ENCODE measurements at places on chromosomes 4 and X.

DNA sequence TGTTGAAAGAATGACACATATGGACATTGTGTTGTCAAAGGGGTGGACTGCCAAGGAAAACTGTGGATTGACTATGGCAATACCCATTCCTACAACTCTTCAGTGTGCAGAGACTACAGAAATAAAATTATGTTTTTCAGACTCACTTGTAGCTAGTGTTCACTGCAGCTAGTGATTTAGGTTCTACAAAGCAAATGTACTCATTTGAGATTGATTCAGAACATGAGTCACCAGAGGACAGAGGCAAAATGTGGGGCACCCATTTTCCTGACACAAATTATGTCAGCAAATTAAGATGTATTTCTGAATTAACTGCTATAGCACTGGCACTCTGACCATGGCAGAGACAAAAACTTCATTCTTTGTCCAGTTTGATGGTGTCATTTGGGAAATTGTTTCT is 40.7 kb downstream of the SPCS3 start:
- DNase-seq: no peak

GRCh38 chr4:38752941-38753806 is 29.6 kb downstream of the TLR10 start:
- DNase-seq: peak; percentile 99

DNA sequence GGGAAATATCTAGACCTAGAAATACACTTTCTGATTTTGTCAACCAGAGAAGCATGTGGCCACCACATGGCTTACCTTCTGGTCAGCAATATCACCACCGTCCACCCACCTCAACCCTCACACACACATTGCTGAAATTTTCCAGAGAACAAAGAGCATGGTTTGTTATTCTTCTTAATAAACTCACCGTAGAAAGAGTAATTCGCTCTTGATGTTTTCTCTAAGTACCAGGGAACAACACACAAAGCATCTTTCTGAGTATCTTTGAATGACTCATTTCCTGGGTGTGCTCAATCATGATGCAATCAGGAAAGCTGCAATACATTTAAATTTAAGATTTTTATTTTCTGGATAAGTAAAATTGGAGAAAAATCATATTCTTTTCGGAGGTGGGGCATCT is 24.7 kb upstream of the LRAT start:
- no peak for DNase-seq

- DNase-seq: no peak
Observed at GRCh38 chr4:80948995-80949394, 81.5 kb upstream of the BMP3 start.

DNA sequence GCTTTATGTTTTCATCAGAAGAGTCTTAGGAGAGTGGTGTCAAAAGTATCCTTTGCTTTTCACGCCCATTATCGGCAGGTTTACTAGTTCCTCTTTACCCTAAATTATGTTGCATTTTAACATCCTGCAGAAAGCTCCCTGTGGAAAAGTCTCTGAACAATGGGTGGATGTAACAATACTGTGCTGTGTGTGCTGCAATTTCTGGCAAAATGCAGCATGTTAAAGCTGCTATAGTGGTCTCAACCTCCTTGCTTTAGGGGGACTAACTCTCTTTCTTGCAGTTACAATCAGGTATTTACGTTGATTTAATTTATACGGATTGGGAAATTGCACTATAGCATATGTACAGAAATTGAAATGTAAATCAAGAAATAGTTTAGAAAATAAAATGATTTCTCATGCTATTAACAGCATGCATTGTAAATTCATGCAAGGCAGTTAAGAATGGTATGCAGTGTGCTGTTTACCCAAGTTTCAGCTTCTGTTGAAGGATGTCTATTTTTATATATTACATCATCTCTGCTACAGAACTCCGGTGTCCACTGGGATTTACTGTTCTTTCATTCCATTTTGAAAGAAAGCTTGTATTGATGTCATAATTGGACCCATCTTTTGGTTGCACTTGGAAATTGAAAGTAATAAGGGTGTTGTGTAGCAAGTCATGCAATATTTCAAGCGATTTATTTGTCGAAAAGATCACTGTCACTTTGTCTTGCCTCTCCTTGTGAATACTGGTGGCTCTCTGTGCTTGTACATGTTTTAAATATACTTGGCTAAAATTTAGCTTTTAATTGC is 145.7 kb downstream of the RAPGEF2 start:
- peak; percentile 90 for DNase-seq

- DNase-seq: no peak
Observed at GRCh38 chr4:165326831-165327210, 648 bp upstream of the MSMO1 start.

DNA sequence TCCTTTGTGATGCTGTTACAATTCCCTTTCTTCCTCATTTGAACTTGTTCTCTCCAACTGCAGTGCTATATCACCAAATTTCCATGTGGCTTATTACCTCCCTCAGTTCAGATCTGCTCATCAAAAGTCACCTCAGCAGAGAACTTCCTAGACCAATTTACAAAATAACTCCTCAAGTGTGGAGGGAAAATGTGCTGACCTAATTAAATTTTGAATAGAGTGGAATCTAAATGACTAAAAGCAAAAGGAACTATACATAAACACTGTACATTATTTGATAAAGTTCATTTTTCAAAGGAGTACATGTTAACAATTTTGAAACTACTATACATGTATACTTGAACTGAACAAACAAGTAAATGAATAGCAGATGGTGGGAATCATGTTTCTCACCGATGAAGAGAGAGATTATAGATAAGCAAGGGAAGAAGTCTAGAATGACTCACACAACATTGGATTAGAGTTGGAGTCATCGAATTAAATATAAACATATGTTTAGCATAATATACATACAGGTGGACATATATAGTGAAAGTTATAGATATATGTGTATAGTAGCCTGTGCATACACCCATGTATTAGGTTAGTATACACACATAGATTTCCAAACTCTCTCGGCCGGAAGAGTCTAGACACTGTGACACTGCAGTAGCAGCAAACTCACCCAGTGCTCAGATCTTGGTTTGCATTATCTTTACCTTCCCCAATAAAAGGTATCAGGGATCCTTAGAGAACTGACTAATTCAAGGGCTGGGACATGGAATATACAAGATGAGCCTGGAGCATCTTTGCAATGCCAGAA is 318.7 kb downstream of the PCDH18 start:
- peak; percentile 8 for DNase-seq

DNA sequence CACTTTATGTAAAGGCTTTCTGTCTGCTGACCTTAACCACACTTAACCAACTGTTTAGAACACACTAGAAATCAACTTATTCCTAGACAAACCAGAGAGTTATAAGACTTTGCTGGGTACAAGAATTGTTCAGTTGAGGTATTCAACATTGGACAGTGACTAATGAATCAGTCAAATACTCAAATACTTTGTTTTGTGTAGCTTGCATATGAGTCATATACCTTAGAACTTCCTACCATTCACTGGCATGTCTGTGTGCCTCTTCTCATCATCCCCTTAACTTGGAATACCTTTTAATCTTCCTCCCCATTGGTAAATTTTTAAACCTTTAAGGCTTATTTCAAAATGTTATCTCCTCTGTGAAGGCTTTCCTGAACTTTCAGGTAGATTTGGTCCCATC is 708.8 kb upstream of the GRIA3 start:
- DNase-seq: no peak

DNA sequence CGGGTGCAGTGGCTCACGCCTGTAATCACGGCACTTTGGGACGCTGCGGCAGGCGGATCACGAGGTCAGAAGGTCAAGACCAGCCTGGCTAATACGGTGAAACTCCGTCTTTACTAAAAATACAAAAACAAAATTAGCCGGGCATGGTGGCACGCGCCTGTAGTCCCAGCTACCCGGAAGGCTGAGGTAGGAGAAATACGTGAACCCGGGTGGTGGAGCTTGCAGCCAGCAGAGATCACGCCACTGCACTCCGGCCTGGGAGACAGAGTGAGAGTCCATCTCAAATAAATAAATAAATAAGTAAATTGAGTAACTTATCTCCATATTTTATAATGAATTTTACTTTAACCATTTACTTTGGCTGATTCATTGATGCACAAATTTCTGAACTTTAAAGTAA is 1913.3 kb downstream of the PCDH7 start:
- DNase-seq: no peak

DNA sequence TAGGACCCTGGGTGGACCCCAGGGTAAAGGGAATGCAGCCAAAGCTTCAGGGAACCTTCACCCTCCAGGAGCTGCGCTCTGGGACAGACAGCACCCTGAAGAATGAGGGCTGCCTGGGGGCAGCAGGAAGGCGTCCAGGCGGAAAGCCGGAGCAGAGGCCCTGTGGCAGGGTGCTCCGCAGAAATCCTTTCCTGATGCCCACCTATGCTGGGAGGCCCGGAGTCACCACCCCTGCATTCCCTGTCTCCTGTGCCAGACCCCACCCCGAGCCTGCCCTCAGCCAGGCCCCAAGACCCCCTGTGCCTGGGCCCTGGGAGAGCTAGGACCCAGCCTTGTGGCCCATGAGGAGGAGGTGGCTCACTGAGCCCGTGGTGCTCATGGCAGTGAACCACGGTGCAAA is 1.3 kb upstream of the DGKQ start:
- DNase-seq: no peak

- no peak for DNase-seq
Observed at GRCh38 chrX:112784692-112785091, 55.9 kb downstream of the AMOT start.

- no peak for DNase-seq
Observed at GRCh38 chrX:24465532-24465865, 413 bp downstream of the PDK3 start.
